ENCODE measurements at places on chromosomes 11 and 22.

DNA sequence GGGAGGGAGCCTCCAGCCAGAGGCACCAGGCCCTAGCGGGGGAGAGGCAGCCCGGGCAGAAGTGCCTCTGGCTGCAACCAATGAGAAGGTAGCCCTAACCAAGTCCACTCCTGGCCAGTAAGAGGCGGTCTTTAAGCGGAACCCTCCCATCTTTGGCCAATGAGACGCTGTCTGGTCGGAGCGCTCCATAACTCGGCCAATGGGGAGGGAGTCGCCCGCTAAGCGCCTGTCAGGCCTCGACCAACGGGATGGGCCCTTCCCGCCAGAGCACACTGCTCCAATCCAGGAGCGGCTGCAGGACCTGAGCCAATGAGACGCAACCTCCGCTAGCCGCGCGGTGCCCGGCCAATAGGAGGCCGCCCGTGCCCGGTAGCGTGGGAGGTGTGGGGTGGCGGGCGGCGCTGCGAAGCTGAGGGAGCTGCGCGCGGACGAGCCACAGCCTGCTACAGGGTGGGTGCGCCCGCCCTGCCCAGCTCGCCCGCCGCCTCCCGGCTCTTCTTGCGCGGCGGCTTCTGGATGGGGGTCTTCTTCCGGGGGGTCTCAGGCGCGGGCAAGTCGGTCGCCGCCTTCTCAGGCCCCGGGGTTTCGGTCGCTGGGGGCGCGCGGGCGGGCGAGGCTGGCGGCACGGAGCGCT lies 12.6 kb downstream of the SCARF2 start:
- DNase-seq = no peak

DNA sequence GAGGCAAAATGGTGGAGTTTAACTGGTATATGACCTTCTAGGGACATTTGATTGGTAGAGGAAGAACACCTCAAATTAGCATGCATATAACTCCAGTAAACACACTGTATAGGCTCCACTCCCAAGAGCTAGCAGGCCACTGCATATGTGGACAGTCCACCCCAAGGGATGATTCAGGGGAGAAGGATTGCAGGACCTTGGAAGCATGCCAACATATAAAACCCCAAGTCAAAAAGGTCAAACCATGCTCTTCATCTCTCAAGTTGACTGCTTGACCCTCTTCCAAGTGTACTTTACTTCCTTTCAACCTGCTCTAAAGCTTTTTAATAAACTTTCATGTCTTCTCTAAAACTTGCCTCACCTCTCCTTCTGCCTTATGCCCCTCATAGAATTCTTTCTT lies 459.9 kb upstream of the CCDC179 start:
- DNase-seq = no peak

DNA sequence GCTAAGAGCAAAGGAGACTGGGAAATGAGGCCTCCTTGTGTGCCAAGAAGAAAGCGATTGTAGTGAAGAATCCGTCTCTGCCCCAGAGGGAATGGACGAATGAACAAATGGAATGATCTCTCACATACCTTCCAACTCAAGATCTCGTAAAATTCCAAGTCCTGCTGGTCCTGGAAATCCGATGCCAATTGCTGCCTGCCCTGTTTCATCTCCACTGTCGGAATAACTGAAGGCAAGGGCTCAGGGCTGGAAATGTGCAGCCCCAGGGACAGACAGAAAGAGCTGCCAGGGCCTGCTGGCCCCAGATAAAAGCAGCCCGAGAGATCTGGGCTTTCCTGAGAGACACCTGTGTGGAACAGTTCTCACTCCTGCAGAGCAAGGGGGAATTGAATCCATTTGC lies 120.9 kb downstream of the MN1 start:
- DNase-seq = no peak

GRCh38 chr22:30948930-30949342 lies 19.6 kb downstream of the MORC2 start:
- no peak for DNase-seq

GRCh38 chr22:49671331-49672013 lies 156.2 kb downstream of the BRD1 start:
- no peak for DNase-seq

DNA sequence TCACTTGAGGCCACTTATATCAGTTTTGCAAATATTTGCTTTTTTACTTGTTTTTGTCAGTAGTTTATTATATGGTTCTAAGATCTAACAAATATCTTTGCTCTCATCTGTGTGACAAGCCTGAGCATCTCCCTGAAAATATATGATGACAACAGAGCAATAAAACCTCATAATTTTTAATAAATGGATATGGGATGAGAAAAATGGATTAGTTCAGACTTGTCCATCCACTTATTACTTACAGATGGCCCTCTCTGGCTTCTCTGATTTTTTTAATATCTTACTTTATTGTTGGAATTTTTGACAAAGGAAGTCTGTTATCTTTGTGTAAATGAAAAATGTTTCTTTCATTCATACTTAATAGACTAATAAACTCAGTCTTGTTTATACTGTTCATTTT lies 491.4 kb upstream of the RAG2 start:
- DNase-seq = no peak

- DNase-seq = peak; percentile 89
Observed at GRCh38 chr22:28882878-28883656, at the start of gene ZNRF3. ZNRF3 (plus strand) TSS chr22:28883572; CDS start chr22:28883767, 195 bp downstream.

DNA sequence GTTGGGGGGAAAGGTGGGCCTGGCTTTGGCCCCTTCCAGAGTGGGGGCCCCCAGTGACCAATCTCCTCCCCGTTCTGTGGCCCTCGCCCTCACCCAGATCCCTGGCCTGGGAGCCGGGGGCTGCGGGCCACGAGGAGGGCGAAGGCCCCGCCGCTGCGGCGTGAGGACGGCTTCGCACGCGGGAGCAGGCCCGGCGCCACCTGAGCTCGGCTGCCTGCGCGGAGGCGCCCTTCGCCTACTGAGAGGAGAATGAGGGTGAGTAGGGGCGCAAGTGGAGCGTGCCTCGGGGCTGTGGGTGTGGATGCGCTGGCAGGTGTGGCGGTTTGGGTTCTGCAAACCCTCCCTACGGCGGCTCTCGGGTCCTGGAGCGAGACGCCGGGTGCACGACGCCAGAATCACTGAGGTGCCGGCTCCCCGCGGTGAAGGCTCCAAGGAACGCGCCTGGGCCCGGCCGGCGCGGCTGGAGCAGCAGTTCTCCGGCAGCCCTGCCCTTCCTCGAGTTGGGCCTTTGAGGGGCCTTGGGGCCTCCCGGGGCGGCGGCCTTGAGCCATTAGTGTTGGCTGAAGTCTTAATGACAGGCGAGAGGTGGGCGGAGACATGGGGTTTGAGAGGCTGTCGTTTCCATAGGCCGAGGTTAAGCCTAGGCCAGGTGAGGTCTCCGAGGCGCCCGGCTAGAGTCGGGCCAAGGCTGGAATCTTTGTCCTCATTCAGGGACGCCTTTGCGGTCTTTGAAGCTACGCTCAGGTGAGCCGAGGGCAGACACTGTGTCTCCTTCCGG lies 65.3 kb downstream of the CTTN start:
- no peak for DNase-seq

GRCh38 chr22:49432211-49432896 lies 395.3 kb downstream of the BRD1 start:
- DNase-seq = no peak

DNA sequence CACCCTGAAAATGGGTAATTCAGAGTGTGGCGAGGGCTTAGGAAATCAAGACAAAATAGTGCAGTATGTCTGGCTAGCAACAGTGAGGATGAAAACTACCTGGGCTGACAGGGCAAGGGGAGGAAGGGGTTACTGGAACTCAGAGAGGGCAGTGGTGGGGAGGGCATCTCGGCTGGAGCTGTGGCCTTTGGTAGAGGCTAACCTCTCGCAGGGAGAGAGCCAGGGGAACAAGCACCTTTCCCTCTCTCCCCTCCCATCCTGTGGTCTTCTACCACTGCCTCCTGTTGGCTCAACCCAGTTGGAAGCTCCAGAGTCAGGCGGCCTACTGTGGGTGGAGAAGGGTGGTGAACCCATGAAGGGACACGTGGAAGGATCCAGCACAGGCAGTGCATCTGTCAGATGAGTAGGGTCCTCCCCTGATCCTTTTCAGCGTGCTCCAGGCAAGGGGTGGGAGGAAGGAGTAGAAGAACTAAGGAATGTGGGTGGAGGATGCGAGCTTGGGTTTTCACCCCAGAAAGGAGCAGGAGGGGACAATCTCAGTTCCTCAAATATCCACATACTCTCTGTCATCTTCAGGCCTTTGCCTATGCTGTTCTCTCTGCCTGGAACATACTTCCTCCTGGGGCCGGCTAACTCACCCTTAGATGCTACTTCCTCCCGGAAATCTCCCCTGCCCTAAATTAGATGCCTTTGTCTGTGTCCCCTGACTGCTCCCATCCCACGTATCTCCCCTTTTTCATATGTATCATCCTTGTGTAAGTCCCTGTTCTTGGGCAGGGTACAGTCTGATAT lies 6.2 kb upstream of the KCNE3 start:
- no peak for DNase-seq

- no peak for DNase-seq
Observed at GRCh38 chr11:9740202-9740883, 76.5 kb downstream of the SWAP70 start.

DNA sequence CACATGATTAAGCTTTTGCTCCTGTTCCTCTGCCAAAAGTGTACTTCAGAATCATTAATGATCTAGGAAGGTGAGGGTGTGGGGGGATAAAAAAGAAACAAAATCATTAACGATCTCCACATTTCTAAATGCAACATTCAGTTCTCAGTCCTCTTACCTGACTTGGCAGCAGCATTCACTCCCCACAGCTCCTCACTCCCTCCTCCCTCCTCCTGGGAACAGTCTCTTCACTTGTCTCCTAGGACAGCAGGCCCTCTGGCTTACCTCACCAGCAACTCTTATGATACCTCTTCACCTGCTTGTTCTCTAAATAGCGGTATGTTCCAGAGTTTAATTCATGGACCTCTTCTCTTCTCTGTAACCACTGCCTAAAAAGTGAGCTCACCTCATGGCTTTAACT lies 56.5 kb upstream of the APOA1 start:
- DNase-seq = no peak

DNA sequence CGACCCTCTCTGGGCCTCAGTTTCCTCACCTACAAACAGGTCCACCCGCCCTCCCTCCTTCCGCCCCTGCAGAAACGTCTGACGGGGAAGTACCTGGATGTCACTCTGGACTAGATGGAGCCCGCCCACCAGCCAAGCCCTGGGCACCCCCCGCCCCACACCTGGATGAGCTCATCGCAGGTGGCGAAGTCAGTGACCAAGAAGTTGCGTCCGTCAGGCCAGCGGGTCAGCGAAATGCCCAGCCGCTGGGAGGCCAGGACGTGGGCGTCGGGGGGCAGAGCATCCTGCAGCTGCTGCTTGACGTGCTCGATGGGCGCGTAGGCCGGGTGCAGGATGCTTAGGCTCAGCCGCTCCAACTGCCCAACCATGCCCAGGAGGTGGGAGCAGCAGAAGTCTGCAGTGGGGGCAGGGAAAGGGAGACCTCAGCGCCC lies 897 bp downstream of the PNPLA5 start:
- DNase-seq = no peak

- DNase-seq = no peak
Observed at GRCh38 chr11:78659326-78660270, 84.9 kb upstream of the NARS2 start.

DNA sequence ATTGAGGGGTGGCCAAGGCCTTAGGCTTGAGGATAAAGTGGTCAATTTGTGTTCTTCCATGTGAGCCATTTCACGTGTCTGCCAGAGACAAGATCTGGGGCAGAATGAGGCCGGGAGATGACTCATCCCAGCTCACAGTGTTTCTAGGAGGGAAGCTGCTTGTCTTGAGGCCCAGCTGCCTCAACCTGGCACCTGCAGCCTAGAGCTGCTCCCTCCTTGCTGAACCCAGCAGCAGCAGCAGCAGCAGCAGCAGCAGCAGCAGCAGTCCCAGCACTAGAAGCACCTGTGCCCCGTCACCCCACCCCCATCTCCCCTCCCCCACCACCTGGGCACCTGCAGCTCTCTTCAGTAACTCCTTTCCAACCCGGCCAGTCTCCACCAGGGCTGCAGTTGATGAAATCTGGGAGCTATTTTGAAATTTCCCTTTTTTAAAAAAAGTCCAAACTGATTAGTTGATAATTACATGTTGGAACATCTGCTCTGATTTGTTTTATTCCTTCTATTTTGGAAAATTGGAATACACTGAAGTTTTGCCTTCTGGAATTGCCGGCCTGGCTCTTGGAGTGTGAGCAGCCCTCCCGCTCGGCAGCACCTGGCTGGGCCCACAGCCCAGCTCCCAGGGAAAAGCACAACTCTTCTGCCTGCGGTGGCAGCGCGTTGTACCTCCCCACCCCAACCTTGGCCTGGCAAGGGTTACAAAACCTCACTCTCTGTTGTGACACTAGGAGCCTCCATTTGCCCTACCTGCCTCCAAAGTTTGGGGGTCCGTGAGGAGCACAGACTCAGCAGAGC lies 143.5 kb downstream of the NXPE2 start:
- no peak for DNase-seq

GRCh38 chr22:49214976-49215375 lies 612.7 kb downstream of the BRD1 start:
- DNase-seq = no peak
